Stomach (tissue), 19 donors: ENCODE measurements at places on chromosomes 12 and 14. TPM values are rescaled to one million over a fixed set of nuclear protein-coding genes. Genes with fewer than 3 reads are reported as not detected.

DNA sequence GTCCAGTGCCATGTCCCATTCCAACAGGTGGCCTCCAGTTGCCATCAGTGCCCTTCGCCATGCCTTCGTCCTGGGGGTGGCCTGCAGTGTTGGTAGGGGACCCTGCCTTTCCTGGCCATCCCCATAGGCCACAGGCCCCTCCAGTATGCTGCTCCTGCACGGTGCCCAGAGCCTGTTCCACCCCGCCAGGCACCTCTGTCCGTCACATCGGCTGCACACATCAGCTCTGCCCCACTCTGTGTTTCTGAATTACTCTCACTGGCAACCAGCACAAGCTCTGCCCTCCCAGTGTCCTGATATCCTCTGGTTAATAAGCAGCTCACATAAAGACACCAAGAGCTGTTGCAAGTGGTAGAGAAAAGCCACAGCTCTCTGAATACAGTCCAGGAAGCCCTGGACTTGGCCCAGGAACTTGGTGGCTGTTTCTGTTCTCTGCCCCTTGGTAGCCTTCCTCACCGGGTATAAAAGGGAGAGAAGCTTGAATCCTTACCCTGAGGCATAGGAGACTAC is 31.3 kb upstream of the ATP2A2 start:
- no peaks in the 10 kb centered on the region for H3K27me3 ChIP-seq
- DNase-seq = peak; percentile 39
- H3K27ac ChIP-seq = peak overlapping the region; percentile 2
- peaks cover 10% of the 10 kb centered on the region for H3K36me3 ChIP-seq

DNA sequence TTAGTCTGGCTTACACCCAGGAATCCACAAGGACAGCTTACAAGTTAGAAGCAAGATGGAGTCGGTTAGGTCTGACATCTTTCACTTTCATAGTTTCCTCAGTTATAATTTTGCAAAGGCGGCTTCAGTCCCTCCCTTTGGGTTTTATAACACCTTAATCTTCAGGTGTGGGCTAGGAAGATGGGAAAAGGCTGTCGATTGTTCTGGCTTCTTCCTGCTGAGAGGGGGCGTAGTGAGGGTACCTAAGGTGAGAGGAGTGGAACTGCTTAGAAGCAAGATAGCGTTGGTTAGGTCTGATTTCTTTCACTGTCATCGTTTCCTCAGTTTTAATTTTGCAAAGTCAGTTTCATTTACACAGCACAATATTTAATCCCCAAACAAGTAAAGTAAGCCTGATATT is 10.1 kb downstream of the A2ML1 start:
- DNase-seq = no peak
- H3K4me3 ChIP-seq = no peak overlapping the region
- H3K4me1 ChIP-seq = no peaks in the 10 kb centered on the region
- H3K36me3 ChIP-seq = no peaks in the 10 kb centered on the region
- no peak overlapping the region for H3K27ac ChIP-seq

Gene RNASE1
- total RNA-seq = 604 TPM

Gene GYS2
- not detected for total RNA-seq

- H3K27ac ChIP-seq = no peak overlapping the region
- no peaks in the 10 kb centered on the region for H3K4me1 ChIP-seq
- no peaks in the 10 kb centered on the region for H3K27me3 ChIP-seq
- H3K4me3 ChIP-seq = no peak overlapping the region
These were observed 120.9 kb downstream of the SINHCAF start for GRCh38 chr12:31205054-31205453.

- peaks cover 18% of the 10 kb centered on the region for H3K4me1 ChIP-seq
- no peaks in the 10 kb centered on the region for H3K27me3 ChIP-seq
- H3K36me3 ChIP-seq = no peaks in the 10 kb centered on the region
These were observed 146.8 kb upstream of the C14orf180 start for GRCh38 chr14:104432611-104433231.

DNA sequence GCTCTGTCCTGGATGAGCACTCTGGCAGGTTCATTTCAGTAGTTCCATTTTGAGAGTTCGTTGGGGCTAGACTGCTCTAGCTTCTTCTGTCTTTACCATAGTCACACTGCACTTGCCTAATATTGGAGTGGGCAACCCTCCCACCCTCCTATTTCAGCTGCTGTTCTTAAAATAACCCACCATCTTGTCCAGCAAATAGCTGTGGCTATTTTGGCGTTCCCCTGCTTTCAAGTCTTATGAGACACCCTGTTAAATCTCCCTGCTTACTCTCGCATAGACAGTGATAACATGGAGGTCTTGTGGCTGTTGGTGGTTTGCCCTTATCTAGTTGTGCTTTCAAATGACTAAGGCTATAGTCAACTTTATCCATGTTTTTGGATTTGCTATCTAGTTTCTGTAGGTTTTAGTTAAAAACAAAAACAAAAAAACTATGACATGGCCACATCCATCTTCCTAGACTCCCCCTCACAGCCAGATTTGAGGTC is 65.5 kb downstream of the LRP6 start:
- H3K27ac ChIP-seq = no peak overlapping the region
- H3K27me3 ChIP-seq = no peaks in the 10 kb centered on the region
- peaks cover 12% of the 10 kb centered on the region for H3K36me3 ChIP-seq
- H3K4me3 ChIP-seq = no peak overlapping the region
- no peaks in the 10 kb centered on the region for H3K4me1 ChIP-seq
- DNase-seq = no peak

Gene TMPO
- total RNA-seq = 121 TPM

Gene LRFN5
- total RNA-seq = 0.58 TPM

DNA sequence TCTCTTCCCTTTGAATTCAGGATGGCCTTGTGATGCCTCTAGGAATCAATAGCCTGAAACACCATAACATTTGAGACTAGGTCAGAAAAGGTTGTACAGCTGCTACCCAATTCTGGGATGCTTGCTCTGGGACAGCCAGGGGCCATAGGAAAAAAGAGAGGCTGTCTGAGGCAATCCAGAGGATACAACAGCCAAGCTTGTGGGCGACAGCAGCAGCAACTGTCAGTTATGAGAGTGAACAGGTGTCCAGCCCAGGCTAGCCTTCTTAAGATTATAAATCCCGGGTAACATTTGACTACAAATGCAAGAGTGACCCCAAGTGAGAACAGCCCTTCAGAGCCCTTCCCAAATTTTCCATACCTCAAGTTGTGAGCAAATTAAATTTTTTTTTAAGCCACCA is 11.1 kb downstream of the DCN start:
- H3K27ac ChIP-seq = peak overlapping the region; percentile 20
- H3K4me3 ChIP-seq = no peak overlapping the region
- no peak for DNase-seq
- H3K27me3 ChIP-seq = no peaks in the 10 kb centered on the region
- no peaks in the 10 kb centered on the region for H3K36me3 ChIP-seq

- DNase-seq = no peak
- no peaks in the 10 kb centered on the region for H3K36me3 ChIP-seq
- H3K27me3 ChIP-seq = no peaks in the 10 kb centered on the region
- H3K4me3 ChIP-seq = no peak overlapping the region
These were observed 1117.0 kb downstream of the FLRT2 start for GRCh38 chr14:86646696-86647690.

Gene CHGA
- total RNA-seq = 2.3 TPM

DNA sequence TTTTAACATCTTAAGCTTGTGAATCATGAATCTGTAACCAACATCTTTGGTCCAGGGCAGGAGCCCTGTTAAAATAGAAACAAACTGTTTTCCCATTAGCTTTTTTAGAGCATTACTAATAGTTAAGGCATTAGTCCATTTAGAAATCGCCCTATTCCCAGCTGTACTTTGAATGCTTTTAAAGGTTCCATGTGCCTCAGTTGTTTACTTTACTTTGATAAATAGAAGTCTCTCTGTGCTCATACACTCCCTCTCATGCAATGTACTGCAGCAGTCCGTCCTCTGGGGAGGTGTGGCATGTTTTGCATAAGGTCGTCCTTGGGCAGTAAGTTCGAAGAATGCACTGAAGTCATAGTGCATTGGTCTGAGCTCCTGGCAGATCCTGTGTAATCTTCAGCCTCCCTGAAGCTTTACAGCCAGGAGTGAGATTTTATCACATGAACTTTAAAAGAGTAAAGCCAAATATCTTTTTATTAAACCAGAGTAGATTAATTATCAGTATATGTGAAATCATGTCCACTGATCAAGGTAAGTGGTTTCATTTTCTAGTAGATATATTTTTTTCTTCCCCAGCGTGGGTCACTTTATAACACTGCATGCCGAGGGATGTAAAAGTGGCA is 134.7 kb downstream of the FGD4 start:
- H3K4me3 ChIP-seq = peak overlapping the region; percentile 39
- no peaks in the 10 kb centered on the region for H3K36me3 ChIP-seq
- peaks cover 49% of the 10 kb centered on the region for H3K4me1 ChIP-seq
- no peaks in the 10 kb centered on the region for H3K27me3 ChIP-seq
- peak overlapping the region; percentile 83 for H3K27ac ChIP-seq

DNA sequence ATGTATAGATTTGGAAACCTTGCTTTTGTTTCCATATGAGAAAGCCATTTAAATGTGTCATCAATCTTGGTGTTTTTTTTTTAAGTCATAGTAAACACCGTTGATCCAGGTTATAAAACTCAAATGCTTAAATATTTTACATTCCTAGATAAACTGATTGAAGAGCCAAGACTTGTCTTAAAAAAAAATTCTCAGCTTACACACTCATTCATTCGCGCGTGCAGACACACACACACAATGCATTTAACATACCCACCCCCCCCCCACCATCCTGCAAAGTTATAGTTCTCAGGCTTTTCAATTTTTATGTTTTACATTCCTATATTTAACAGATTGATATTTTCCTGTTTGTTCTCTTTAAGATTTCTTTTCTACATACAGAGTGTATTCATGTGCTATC is 536.4 kb downstream of the PRKD1 start:
- no peaks in the 10 kb centered on the region for H3K27me3 ChIP-seq
- no peak overlapping the region for H3K4me3 ChIP-seq
- H3K36me3 ChIP-seq = no peaks in the 10 kb centered on the region
- DNase-seq = no peak

- peak; percentile 69 for DNase-seq
- peak overlapping the region; percentile 50 for H3K27ac ChIP-seq
- peaks cover 18% of the 10 kb centered on the region for H3K4me1 ChIP-seq
- H3K27me3 ChIP-seq = peaks cover 8% of the 10 kb centered on the region
These were observed 1.5 kb downstream of the AQP6 start for GRCh38 chr12:49974231-49974675.

- no peaks in the 10 kb centered on the region for H3K36me3 ChIP-seq
- H3K4me3 ChIP-seq = no peak overlapping the region
- no peaks in the 10 kb centered on the region for H3K27me3 ChIP-seq
- H3K4me1 ChIP-seq = no peaks in the 10 kb centered on the region
- H3K27ac ChIP-seq = no peak overlapping the region
These were observed 677.1 kb downstream of the TMEM121 start for GRCh38 chr14:106203438-106203837.

Gene ARHGDIB
- total RNA-seq = 47.0 TPM

DNA sequence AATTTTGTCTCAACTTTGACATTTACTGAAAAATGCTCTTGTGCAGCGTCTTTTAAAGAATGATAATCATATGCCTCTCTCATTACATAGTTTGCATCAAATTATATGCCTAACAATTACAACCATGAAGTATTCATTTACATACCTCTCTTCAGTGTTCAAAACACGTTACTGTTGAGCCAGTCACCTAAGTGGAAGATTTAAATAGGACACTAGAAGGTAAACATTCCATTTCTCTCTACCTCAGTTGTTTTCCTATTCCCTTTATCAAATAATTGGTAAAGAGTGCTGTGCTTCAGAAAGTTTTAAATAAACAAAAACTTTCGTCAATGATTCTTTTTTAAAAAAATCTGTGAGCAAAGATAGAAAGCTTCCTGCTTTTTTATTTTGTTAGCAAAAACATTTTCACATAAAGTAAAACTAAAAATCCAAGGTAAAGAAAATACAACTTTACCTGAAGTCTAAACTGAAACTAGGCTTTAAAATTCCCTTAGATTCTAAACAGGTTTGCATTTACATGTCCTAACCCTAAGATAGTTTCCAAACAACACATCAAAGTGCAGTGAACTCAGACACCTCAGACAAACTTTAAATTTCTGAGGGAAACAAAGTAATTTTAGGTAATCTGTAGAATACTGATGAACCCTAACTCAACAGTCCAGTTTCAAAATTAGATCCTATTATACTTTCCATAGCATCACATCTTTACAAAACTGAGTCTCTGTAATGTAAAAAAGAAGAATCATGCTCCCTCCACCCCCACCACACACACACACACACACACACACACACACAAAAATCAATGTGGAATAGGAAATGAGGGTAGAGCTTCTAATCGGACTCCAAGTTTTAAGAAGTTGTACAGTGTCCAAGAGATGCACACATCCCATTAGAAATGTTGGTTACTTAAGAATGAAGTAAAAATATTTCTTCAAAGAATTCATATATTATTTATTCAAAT is 46.2 kb downstream of the PAWR start:
- no peak overlapping the region for H3K27ac ChIP-seq
- H3K4me1 ChIP-seq = peaks cover 4% of the 10 kb centered on the region
- no peaks in the 10 kb centered on the region for H3K27me3 ChIP-seq
- no peak overlapping the region for H3K4me3 ChIP-seq
- no peak for DNase-seq
- H3K36me3 ChIP-seq = no peaks in the 10 kb centered on the region

DNA sequence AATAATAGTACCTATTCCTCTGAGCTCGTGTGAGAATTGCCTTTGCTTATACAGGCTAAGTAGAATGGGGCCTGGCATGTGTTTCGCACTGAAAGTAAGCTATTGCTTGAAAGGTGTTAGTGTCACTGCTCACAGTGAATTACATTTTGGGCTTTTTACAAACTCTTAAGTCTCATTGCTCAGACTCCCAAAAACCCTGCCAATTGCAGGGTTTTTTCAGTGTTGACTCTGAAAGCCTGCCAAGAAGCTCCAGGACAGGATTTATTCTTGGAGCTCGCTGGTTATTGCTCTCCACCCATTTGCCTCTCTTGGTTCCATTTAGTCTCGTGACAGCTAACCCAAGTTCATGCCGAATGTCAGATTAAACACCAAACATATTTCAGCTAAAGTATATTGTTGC is 39.8 kb downstream of the NOPCHAP1 start:
- peak overlapping the region; percentile 43 for H3K27ac ChIP-seq
- no peaks in the 10 kb centered on the region for H3K27me3 ChIP-seq
- peaks cover 12% of the 10 kb centered on the region for H3K4me1 ChIP-seq
- H3K4me3 ChIP-seq = no peak overlapping the region
- H3K36me3 ChIP-seq = no peaks in the 10 kb centered on the region
- peak; percentile 84 for DNase-seq

GRCh38 chr12:32493282-32493681 is 93.9 kb downstream of the FGD4 start:
- DNase-seq = no peak
- H3K36me3 ChIP-seq = no peaks in the 10 kb centered on the region
- H3K4me3 ChIP-seq = no peak overlapping the region
- H3K27ac ChIP-seq = no peak overlapping the region
- peaks cover 94% of the 10 kb centered on the region for H3K4me1 ChIP-seq
- H3K27me3 ChIP-seq = no peaks in the 10 kb centered on the region

DNA sequence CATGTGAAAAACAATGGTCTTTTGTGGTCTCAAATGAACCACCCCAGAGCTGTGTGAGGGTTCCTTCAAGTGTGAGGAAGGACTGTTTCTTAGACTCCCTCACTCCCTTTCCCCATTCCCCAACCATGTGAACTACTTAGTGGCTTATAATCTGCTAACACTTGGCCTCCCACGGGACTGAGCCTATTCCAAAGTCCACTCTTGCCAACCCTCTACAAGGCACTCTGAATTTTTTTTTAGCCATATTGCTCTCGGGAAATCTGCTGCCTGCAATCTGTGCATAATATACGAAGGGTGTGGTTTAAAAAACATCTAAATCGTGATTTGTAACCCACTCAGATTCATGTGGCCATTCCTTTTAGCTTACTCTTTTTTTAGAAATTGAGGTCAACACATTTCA is 2.6 kb downstream of the SVOP start:
- H3K27ac ChIP-seq = no peak overlapping the region
- peaks cover 8% of the 10 kb centered on the region for H3K4me1 ChIP-seq
- H3K4me3 ChIP-seq = no peak overlapping the region
- DNase-seq = no peak
- no peaks in the 10 kb centered on the region for H3K36me3 ChIP-seq
